NCI-H510A treated with DMSO at 0.1 percent for 48 hours (cell line): ENCODE measurements at places on chromosomes 7 and 10.

- no peak for DNase-seq
Measured at GRCh38 chr7:131488361-131488760, 68.1 kb downstream of the PODXL start.

DNA sequence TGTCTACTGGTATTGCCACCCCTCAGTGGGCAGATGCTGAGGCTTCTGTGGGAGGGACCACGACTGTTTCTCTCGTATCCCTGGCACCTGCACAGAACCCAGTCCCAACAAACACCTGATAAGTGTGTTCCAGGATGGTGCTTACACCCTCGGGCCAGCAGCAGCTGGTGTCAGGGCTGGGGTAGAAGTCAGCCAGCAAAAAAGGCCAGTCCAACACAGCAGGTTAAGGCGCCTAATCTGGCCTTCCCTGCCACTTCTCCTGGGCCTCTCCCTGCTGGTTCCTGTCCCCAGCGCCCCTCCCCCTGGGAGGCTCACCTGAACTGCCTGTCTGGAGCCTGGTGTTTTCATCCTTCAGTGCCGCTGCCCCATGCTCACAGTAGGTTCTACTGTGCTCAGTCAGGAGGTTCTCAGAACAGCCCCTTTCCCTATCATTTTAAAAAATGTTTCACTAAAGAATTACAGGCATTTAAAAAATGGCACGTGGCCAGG, 20.0 kb downstream of the PODXL start:
- no peak for DNase-seq

DNA sequence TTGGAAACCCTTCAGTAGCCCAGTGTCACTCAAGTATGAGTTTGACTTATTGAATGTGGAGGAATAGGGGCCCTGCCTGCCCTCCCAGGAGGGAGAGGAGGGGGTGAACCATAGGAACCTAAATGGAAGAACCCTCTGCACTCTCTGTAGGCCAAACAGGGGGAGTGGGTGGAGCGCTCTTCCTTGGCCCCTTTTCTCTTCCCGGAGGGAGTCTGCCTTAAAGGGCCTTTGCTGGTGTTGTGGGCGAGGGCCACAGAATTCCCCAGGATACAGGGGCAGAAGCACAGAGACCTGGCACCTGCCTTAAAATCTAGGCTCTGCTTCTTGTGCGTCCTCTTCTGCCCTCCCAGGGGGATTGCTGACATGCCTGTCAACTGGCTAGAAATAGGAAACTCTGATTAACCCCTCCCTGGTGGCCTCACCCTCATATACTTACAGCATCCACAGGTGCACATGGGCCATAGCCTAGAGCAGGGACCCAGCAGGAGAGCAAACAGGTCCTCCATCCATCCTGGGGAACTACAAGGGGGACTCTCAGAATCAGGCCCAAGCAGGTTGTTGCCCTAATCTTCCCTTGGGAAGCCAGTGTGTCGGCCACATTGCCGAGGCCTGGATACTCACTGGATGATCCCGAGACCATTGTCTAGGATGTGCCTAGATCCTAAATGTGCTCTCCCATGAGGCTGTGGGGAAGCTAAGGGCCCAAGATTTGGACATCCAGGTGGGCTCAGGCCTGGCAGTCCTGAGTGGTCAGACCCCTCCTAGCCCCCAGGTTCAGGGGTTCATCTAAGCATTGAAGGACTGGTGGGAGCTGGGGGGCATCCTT, 3.4 kb downstream of the TRIM8 start:
- no peak for DNase-seq

- no peak for DNase-seq
Measured at GRCh38 chr7:46811529-46811928, 770.4 kb downstream of the TNS3 start.

DNA sequence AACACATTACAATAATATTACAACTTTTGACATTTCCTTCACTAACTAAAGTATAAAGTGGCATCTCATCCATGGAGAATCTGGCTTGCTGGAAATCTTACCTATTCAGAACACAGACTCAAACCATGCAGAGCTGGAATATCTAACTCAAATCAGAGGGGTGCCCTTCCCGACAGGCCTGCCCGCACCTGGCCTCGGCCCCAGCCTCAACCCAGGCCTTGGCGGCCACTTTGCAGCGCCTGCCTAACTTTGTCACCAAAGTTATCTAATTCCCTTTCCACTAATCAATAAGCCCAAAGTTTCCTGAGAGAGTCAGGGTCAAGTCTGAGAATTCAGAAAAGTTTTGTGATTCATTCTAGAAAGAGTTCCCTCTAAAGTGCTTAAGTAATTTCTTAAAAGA, 212.9 kb downstream of the COBL start:
- DNase-seq: no peak

- DNase-seq: peak; percentile 64
Measured at GRCh38 chr7:85041605-85042216, 145.1 kb downstream of the SEMA3D start.

DNA sequence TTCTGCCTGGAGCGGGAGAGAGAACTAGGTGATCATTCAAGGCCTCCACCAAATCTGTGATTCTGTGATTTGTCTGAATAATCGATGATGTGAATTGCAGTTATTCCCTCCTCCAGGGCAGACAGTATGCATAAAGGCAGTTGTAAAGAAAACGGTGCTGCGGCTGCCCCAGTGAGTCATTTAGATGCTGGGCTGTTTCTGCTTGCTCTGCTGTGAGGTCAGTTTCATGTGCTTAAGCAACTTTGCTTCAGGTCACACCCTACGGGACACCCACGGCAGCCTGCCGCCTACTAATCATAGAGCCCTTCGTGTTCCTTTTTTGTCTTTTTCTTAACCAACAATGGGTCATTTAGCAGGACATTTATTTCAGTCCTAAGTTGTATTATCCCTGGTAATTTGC, 158.1 kb upstream of the PITRM1 start:
- no peak for DNase-seq

DNA sequence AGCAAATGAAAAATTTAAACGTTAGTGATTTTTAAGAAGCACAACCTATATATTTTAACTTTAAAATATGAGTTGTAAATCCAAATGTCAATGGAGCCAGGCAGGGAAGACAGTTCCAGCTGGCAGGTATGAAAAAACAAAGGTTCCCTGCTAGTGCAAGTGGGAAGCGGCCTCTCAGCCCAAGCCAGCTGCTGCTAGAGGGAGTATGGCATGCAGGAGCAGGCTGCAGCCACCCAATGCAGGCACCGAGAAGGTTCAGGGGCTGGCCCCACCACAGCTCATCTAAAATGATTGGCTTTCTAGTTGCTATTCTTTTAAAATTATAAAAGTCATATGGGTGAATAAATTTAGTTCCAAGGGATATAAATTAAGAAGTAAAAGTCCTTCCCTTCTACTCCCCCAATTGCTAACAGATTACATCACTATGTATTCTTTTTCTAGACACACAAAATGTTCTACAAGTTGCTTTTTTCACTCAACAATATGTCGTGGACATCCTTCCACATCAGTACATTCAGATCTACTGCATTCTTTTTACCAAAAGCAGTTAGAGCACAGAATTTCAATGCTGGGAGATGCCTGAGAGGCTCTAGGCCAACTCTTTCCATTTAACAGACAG, 69.3 kb downstream of the SGMS1 start:
- peak; percentile 38 for DNase-seq

DNA sequence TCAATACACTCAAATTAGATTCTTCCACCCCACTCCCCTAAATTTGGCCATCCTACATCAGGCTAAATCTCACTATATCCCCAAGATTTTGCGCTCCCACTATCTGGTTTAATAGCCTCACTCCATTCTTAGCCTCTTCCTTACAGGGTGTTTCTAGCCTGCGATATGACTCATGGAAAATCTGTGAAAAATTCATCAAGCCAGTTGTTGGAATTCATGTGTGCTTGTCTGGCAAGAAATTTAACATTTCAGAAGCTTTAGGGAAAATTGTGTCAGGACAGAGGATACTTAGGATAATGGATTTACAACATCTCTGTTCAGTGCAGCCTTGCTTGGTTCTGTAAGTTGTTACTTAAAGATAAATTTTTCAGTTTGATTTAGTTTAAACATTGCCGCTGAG, 1249.9 kb upstream of the AUTS2 start:
- DNase-seq: no peak

DNA sequence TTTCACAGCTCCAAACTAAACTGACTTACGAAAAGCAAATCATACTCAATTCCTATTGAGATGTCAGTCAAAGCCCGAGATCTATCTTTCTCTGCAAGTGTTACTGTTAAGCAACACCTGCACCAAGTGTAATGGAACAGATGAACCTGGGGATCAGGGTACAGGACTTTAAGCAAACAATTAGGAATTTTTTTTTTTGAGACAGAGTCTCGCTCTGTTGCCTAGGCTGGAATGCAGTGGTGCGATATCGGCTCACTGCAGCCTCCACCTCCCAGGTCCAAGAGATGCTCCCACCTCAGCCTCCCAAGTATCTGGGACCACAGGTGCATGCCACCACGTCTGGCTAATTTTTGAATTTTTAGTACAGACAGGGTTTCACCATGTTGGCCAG, 14.9 kb downstream of the YWHAG start:
- DNase-seq: no peak

GRCh38 chr7:121020249-121020988, 31.9 kb downstream of the CPED1 start:
- no peak for DNase-seq

DNA sequence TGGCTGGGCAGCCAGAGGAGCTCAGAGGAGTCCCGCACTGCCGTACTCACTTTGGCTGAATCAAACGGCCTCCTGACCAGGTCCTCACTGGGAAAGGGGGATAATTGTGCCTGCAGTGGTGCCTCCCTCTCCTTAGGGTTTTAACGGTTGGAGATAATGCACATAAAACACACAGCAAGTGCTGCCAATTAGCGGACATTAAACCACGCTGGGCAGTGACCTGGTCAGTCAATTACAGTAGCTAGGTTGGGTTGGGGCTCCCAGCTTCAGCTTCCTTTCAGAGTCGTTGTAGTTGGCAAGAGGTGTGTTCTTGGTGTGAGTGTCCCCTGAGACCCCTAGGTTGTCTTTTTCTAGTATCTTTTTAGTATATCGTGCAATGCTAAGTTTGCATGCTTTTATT, 146.6 kb downstream of the C10orf105 start:
- no peak for DNase-seq

DNA sequence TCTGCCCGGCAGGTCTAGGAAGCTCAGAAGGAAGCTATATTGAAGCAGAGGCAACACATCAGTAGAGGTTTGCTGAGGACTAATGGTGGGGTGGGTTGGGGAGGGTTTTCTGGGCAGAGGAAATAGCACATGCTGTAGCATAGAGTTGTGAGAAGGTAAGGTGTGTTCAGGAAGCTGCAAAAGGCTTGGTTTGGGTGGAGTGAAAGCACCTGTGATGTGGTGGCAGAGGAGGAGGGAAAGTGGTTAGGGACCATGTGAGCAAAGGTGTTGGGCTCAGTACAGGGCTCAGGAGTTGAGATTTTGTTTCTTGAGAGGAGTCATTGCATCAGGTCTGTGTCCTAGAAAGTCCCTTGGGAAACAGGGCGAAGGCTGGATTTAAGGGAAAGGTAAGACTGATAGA, 294.6 kb downstream of the SORCS3 start:
- no peak for DNase-seq

DNA sequence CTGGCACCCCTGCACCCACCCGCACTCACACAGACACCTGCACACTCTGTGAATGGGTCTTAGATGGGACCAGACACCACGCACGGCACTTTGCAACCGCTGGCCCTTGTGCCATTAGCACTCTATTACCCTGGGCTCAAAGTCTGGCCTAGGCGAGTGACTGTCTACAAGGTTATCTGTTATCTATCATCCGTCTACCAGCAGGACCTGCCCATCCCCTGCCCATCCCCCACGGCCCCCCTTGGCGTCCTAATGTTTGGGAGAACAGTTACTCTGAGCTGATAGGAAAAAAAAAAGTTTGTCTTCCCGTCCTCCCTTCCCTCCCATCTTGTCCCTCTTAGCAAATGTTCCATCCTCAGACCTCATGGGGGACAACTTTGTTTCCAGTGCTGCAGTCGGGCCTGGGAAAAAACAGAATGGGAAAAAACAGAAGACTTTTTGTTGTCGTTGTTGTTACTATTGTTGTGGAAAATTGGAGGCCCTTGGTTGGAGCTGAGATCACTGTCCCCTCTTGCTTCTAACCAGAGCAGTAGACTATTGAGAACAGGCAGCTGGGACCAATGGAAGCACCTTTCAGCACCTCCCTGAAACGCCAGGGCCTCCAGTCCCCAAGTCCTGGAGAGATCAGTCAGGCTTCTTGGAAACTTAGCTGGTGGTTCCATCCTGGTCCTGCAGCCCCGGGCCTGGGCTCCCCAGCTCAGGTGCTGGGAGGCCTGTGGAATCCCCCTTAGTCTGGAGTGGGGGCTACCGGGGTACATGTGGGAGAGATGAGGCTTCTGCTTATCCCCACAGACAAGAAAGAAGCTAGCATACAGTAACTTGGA, 12.2 kb downstream of the UNCX start:
- no peak for DNase-seq

DNA sequence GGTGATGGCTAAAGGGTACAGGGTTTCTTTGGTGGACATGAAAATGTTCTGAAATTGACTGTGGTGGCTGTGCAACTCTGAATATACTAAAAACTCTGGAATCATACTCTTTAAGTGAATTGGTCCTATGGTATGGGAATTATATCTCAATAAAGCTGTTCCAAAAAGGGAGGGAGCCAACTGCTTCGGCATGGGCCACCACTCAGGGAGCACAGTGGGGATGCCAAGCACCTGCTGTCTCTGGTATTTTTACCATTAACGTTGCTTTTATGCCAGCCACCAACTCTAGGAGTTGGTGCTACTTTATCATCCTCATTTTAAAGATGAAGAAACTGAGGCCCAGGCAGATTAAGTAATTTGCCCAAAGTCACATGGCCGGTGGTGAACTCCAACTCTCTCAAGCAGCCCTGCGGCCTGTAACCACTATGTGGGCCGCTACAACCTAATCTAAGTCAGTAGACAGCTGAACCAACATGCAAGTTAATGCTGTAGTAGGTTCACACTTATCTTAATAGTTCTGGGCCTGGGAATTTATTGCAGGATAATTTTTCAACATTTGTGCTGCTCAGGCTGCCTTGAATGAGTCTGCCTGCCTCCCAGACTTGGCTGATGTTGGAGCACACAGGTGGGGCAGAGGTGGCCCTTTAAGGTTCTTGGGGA, 20.8 kb downstream of the SH3PXD2A start:
- DNase-seq: no peak

- DNase-seq: no peak
Measured at GRCh38 chr7:116782177-116782711, 80.1 kb upstream of the CAPZA2 start.

GRCh38 chr10:36416513-36416912, 708.9 kb upstream of the ANKRD30A start:
- no peak for DNase-seq

DNA sequence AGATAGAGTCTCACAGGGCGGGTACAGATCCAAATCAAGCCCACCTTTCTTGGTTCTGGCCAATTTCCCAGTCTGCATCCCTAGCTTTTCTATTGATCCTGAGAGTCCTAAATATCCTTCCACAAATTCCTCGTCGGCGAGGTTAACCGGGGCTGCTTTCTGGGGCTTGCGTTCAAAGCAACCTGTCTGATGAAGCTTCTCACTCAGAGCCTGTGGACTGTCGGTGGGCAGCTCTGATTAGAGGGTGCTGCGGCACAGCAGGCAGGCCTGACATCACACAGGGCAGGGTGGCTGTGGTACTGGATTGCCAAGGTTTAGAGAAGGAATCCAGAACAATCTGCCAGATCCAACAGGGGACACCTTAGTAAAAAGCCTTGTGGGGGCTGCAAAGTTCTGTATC, 338.0 kb upstream of the ZMIZ1 start:
- no peak for DNase-seq

GRCh38 chr10:25766687-25767221, 167.3 kb upstream of the MYO3A start:
- DNase-seq: no peak

- no peak for DNase-seq
Measured at GRCh38 chr7:140056431-140057142, 6.2 kb downstream of the PARP12 start.

- no peak for DNase-seq
Measured at GRCh38 chr7:99677013-99677647, 2.7 kb downstream of the CYP3A5 start.
